Effector CD4-positive, alpha-beta T cell (primary cell): ENCODE measurements at places on chromosomes 1 and 21.

DNA sequence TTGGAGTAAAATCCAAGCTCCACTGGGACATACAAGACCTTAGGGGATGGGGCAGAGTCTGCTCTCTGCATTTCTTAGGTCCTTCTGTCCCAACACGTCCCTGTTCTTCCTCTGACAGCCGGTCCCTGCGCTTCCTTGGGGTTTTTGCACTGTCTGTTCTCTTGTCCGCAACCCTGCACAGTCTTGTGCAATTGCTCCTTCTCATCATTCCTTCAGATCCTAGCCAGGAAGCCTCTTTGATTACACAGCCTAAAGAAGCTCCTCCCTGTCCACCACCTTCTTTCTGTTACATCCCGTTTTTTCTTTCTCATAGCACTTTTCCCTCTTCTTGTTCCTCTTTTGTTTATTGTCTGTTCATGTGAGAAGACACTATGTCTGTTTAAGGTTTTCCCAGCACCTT is 19.9 kb downstream of the ACOT11 start:
- DNase-seq: no peak

DNA sequence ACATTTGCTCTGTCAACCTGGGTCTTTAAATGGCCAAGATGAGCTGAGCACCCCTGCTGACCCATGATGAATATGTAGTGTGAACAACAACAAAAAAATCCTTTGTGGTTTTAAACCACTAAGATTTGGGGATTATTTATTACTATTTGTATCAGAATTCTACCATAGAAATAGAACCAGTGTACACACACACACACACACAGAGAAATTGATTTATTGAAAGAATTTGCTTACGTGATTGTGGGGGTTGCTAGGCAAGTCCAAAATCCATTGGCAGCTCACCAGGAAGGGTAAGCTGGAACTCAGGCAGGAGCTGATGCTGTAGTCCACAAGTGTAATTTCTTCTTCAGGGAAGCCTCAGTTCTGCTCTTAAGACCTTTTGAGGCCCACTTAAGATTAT is 82.5 kb upstream of the MAP1LC3C start:
- DNase-seq: no peak

DNA sequence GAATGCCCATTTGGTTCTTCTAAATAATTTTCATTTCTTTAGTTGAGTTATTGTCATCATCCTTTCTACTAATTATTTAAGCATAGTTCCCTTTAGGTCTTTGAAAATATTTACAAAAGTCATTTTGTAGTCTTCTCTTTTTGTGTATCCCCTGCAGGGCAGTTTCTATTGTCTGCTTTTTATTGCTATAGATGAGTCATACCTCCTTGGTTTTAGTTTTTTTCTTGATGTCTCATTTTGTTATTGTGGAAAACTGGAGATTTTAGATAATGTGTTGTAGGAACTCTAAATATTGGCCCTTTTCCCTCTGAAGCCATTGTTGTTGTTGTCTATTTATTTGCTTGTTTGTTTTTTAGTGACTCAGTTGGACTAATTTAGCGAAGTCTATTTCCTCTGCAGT is 387.9 kb downstream of the NUF2 start:
- no peak for DNase-seq

GRCh38 chr1:22710701-22711049 is at the start of gene EPHB2:
Gene EPHB2, plus strand, starts transcription at chr1:22710839. Its CDS starts 144 bp downstream, at chr1:22710983.
- no peak for DNase-seq

- no peak for DNase-seq
Observed at GRCh38 chr1:156438278-156438987, 62.1 kb downstream of the MEF2D start.

DNA sequence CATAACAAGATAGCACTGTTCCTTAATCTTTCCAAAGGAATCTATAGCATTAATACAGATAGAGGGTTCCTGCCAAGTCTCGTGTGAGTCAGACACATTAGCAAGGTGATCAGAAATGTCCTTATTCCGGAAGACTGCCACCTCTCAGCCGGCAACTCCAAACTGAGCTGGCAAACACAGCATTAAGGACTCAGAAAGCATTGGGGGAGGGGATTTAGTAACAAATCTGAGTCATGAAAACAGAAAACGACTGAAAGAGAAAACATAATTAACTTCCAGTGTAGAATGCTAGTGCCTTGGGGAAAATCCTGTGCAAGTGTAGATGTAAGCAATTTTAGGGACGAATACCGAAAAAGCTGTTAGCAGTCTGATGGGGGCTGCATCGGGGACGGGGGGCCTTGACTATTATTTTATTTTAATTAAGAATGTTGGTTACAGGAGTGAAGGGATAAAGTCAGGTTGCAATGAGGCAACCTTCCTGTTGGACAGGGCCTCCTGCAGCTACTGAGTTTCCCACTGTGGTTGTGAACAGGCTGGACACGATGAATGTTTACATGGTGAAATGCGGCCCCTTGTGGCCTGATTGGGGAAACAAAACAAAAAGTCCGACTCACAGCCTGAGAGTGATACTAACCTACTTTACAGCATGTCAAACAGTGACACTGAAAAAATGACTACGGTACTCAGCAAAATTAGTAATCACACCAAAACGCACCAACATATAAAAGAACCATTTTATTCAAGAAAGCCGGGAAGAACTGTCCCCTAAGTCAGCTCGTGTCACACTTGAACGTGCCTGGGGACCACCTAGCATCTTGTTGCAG is 20.7 kb downstream of the MIS18A start:
- DNase-seq: no peak

- no peak for DNase-seq
Observed at GRCh38 chr1:153922076-153922971, 448 bp downstream of the GATAD2B start.

- peak; percentile 27 for DNase-seq
Observed at GRCh38 chr1:149917571-149918144, at the start of gene SV2A. Gene SV2A, minus strand, starts transcription at chr1:149917844. Its CDS starts 4,004 bp downstream, at chr1:149913840.

DNA sequence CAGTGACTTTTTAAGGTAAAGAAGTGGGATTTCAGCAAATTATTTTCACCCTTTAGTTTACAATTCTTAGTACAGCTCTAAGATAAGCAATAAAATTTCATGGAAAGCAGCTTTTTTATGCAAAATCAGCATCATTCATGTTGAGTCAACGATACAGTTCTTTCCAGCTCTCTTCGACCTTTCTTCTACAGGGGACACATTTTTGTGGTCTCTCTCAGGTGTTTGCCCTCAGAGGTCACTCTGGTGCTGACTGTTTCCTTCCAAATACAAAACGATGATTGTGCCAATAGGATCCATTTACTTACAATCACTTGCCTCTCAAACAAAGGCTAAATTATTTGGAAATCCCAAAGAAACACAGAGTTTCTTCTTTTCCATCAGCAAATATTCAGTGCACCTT is 51.0 kb downstream of the PSMG1 start:
- no peak for DNase-seq

- DNase-seq: no peak
Observed at GRCh38 chr1:232901255-232901654, 49.2 kb upstream of the NTPCR start.

- no peak for DNase-seq
Observed at GRCh38 chr1:233033361-233033760, 83.0 kb downstream of the NTPCR start.

GRCh38 chr1:234148816-234149215 is 224.4 kb upstream of the COA6 start:
- no peak for DNase-seq

DNA sequence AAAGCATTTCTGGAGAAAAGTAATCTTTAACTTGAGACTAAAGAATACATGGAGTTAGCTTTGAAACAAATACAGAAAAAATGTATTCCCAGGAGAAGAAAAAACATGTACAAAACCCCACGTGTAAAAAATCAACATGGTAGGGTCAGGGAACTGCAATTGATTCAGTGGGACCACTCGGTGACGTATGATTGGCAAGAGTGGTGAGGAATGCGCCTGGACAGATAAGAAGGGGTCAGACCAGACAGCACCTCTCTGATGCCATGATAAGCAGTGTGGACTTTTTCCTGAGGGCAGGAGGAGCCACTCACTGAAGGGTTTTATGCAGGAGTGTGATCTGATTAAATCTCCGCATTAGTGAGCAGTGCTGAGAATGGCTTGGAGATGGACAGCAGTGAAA is 142.5 kb downstream of the DAB1 start:
- no peak for DNase-seq

- DNase-seq: no peak
Observed at GRCh38 chr1:164704954-164705353, 146.0 kb downstream of the PBX1 start.

GRCh38 chr1:234315091-234315541 is 58.1 kb upstream of the COA6 start:
- DNase-seq: no peak

GRCh38 chr1:67791686-67792085 is 41.6 kb downstream of the GNG12 start:
- DNase-seq: no peak

DNA sequence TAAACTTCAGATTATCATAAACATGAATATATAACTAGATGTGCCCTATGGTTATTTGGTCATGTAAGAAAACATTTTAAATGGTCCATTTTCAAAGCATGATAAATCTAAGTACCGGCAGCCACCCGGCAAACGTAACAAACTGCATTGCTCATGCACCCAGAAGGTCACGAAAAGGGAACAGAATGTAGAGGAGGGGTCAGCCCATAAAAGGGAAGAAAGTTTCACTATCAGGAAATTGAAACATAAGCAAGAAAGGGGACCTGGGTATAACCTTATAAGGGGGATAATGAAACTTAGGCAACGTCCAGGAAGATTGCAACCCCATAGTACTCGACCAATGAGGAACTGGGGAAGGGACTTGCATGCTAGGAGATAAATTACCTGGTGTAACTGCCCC is 421.2 kb upstream of the ZRANB2 start:
- no peak for DNase-seq

DNA sequence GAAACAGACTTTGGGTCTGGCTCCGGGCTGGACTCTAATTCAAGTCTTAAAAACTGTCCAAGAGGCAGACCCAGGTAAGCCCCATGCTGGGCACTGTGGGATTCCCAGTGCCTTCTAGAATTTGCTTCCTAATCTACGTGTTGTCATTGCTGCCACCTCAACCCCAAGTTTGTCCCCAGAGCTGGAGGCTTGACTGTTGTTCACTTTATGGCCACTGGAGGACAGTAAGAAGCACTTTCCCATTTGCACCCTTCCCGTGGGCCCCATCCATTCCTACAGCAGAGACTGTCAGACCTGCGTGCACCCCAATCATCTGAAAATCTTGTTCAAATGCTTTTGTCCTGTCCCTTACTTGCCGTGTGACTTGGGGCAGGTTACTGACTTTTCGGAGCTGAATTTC is 29.4 kb upstream of the VASH2 start:
- DNase-seq: no peak

DNA sequence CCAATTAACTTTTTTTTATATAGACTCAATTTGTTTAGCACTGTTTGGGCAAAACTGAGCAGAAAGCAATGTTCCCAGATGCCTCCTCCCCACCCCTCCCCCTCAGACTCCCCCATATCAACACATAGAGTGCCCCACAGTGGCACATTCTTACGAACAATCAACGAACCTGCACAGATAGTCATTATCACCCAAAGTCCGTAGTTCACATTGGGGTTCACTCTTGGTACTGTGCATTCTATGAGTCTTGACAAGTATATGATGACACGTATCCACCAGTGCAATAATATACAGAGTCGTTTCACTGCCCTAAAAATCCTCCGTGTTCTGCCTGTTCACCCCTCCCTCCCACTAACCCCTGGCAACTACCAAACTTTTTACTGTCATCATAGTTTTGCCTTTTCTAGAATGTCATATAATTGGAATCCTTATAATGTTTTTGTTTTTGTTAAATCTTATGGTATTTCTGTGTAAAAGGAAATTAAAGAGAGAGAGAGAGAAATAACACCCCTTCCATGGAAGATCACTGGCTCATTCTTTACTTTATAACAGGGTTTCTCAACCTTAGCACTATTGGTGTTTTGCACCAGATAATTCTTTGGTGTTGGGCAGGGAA is 37.2 kb upstream of the HNRNPU start:
- no peak for DNase-seq

GRCh38 chr1:156944268-156944667 is 23.8 kb downstream of the LRRC71 start:
- DNase-seq: no peak

GRCh38 chr1:175564723-175565122 is 178.7 kb downstream of the TNR start:
- DNase-seq: no peak

DNA sequence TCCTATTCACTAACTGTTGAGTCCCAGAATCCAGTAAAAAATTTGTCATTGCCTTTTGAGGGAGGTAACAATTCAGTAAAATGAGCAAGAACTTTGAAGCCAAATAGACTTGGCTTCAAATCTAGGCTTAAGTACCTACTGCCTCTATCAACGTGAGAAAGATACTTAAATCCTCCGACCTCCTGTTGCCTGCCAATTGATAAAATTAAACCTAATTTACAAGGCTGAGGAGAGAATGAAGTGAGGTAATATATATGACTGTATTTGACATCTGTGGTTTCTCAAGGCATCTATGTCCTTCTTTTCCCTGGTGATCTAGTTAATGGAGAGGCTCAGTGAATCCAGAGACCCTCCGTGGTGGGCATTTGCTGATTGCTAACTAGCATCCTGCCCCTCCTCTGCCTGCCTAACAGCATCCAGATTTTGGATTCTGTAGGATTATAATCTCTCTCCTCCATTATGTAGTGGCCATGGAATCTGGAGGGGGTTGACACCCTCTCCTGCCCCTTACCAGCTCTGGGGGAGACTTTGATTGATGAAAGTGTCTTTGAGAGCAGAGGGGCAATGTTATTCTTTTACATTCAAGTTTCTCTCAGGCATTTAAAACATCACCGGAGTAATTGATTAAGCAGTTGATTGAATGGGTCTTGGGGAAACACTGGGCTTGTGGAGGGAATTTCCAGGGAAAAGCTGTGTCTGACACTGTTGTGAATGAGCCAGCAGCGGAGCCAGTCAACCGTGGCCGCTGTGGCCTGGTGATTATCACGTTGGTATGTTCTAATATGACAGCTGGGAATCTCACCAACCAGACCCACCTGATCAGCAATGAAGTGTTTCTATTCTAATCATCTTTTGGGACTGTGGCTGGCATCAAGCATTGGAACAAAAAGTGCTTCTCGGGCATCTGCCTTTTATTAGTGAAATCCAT is 140.7 kb upstream of the FAM78B start:
- DNase-seq: no peak

DNA sequence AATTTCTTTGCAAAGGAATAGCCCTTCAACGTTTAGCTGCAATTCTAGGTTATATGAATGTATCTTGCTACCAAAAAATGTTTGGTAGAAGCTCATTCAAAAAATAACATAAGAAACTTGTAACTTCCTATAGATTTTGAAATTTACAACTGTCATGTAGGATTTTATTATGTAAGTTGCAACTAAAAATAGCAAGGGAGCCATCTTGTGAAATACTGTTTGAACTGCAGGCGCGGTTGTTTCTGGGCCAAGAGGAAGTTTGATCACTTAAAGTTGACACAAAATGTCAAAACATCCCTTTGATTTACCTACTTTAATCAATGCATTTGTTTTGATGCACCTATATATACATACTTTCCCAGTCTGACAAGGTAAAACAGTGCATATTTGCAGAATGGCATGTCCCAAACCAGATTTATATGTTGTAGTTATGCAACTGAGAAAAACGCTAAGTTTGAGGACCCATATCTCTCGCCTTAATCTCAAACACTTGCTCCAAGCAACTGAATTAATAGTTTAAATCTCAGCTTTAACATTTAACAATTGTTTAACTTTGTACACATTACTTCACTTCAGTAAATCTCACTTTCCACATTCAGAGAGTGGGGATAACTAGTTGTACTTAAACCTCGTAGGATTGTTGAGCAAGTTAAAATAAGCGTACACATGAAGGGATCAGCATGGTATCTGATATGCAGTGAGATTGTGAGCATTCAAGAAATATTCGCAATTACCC is 63.9 kb downstream of the KCNK2 start:
- no peak for DNase-seq

GRCh38 chr1:43034195-43034658 is 75.6 kb upstream of the SLC2A1 start:
- DNase-seq: no peak

GRCh38 chr1:153192697-153193096 is 10.5 kb upstream of the LELP1 start:
- DNase-seq: no peak
